PC-9 (cell line): ENCODE measurements at places on chromosomes 12 and 14. TPM values are rescaled to one million over a fixed set of nuclear protein-coding genes. Genes with fewer than 3 reads are reported as not detected.
A peak's percentile ranks its signal among the peaks of the same experiment; 100 is the strongest.

- H3K4me3 ChIP-seq = no peak overlapping the region
- no peak for DNase-seq
- peaks cover 72% of the 10 kb centered on the region for H3K27me3 ChIP-seq
- H3K27ac ChIP-seq = no peak overlapping the region
These were observed 33.2 kb downstream of the RPH3A start for GRCh38 chr12:112824701-112825100.

DNA sequence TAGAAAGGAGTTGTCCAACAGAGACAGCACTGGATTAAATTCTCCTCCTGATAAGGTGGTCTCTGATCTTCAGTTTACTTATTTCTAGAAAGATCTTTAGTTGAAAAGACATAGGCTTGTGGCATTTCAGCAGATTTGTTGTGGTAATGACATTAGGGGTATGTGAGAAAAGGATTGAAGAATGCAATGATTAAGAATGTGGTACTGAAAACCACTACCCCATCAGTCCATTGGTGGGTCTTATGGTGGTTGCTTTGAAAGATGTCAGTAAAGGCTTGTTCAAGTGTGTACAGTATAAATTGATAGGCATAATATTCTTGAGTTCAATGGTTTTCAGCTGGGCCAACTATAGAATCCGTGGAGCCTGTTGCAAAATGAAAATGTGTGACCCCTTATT, 10.8 kb downstream of the PPFIBP1 start:
- no peak overlapping the region for H3K27ac ChIP-seq
- no peaks in the 10 kb centered on the region for H3K36me3 ChIP-seq
- no peaks in the 10 kb centered on the region for H3K4me1 ChIP-seq

DNA sequence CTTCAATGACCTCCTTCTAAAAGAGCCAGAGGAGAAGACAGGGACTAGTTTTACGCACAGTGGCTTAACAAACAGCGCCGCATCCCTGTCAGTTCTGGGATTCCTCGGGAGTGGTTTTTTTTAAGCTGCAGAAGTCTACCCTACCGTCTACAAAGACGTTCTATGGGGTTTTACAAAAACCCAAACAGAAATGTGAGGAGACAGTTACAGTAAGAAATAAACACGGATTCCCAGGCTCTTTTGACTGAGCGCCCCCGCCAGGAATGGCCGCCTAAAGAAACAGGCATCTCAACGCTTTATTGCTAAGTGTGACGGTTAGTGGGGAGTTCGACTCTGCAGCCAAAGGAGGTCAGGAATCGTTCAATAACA, 484 bp downstream of the ALKBH1 start:
- H3K27ac ChIP-seq = peak overlapping the region; percentile 27; the same call in 1 of the 2 replicates
- H3K36me3 ChIP-seq = peaks cover 33% of the 10 kb centered on the region
- peaks cover 25% of the 10 kb centered on the region for H3K4me1 ChIP-seq
- peak; percentile 36 for DNase-seq

DNA sequence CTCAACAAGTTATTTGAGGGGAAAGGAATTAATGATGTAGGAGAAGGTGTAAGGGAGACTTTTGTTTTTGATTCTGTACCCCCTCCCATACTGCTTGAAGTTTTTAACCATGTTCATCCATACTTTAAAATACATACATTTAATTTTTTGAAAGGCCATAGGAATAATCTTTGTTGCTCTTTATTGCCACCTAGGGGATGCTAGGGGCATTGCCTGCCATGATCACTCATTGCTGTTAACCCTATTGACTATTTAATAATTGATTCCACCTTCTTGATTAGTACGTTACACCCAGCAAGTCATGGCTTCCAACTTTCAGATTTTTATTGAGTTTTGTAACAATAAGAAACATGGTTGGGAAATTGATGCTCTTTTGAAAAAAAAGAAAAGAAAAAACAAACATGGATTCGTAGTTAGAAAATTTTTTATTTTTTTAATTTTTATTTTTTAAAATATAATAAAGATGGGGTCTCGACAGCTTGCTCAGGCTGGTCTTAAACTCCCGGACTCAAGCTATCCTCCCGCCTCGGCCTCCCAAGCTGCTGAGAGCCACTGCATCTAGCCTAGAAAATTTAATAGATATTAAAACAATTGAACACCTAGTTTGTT, 8.5 kb upstream of the PRKAB1 start:
- no peaks in the 10 kb centered on the region for H3K36me3 ChIP-seq
- no peak overlapping the region for H3K27ac ChIP-seq
- H3K27me3 ChIP-seq = peaks cover 4% of the 10 kb centered on the region; the same call in 1 of the 2 replicates
- no peak overlapping the region for H3K4me3 ChIP-seq
- no peaks in the 10 kb centered on the region for H3K4me1 ChIP-seq

ZFHX2 gene
- total RNA-seq = 3.7 and 5.3 TPM in 2 replicates

GRCh38 chr12:15088105-15088504, 115.3 kb downstream of the PDE6H start:
- no peaks in the 10 kb centered on the region for H3K4me1 ChIP-seq
- no peak for DNase-seq
- H3K36me3 ChIP-seq = no peaks in the 10 kb centered on the region
- no peak overlapping the region for H3K27ac ChIP-seq

DTX1 gene
- 0.13 and 0.25 TPM in 2 replicates for total RNA-seq

DNA sequence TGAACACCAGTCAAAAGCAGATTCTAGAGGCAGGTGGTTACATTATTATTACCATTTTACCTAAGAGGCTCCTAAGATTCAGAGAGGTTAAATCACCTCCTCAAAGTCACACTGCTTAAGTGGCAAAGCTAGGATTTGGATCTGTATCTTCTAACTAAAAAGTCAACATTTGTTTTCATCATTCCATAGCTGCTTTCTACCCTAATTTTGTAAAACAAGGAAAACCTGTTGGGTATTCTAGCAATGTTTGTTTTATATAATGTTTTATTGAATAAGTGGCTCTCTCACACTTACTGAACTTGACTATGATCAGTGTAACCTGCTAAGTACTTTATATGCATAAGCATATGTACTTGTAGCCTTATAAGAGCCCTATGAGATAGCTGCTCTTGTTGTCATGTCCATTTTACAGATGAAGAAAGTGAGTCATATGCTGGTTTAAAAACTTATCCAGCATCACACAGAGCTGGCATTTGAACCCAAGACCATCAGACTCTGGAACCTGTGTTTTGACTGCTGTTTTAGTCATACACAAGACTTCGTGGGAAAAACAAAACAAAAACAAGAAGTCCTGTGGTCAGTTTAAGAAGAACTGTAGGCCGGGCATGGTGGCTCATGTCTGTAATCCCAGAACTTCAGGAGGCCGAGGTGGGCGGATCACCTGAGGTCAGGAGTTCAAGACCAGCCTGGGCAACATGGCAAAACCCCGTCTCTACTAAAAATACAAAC, 31.7 kb upstream of the EVL start:
- DNase-seq = no peak
- peaks cover 34% of the 10 kb centered on the region for H3K4me1 ChIP-seq
- H3K27me3 ChIP-seq = no peaks in the 10 kb centered on the region
- H3K36me3 ChIP-seq = no peaks in the 10 kb centered on the region
- H3K27ac ChIP-seq = no peak overlapping the region

DNA sequence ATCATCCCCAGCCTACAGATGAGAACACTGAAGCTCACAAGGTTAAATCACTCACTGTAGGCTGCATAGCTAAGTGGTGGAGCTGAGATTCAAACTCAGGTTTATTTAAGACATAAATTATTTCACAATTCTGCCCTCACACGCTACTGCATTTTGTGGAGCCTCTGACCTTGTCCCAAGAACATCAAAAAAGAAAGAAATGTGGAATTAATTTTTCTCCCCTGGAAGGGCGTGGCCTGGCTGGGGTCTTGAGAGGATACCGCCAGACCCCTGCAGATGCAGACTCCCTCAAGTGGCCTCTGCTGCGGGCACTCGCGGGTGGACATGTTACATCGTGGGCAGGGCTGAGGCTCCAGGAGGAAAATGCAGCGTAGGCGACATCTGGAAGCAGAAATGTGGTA, 40.6 kb downstream of the LTBP2 start:
- peak; percentile 61 for DNase-seq
- H3K4me1 ChIP-seq = peaks cover 96% of the 10 kb centered on the region
- 0 out of 2 replicates have a peak, but pooled peaks cover 5% of the 10 kb centered on the region for H3K36me3 ChIP-seq
- H3K27ac ChIP-seq = peak overlapping the region; percentile 99

DNA sequence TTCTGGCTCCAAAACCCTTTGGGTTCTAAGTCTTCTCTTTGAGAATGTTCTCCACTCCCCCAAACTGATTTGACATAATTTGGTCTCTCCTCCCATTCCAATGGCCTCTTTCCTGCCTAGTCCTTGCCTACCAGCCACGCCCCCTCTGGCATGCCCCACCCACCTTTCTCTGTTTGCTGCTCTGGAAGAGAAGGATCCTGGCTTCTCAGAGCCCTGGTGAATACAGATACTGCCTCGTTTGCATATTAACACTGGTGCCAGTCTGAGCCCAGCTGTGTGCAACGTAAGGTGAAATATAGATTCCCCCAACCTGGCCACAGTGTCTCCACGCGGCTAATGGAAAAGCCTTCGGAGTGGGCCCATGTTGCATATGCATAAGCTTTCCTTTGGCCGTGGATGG, 79.7 kb downstream of the PAPOLA start:
- no peak overlapping the region for H3K4me3 ChIP-seq
- H3K4me1 ChIP-seq = no peaks in the 10 kb centered on the region
- no peak overlapping the region for H3K27ac ChIP-seq
- no peaks in the 10 kb centered on the region for H3K36me3 ChIP-seq

CEBPE gene
- total RNA-seq = not detected in 2 replicates

DNA sequence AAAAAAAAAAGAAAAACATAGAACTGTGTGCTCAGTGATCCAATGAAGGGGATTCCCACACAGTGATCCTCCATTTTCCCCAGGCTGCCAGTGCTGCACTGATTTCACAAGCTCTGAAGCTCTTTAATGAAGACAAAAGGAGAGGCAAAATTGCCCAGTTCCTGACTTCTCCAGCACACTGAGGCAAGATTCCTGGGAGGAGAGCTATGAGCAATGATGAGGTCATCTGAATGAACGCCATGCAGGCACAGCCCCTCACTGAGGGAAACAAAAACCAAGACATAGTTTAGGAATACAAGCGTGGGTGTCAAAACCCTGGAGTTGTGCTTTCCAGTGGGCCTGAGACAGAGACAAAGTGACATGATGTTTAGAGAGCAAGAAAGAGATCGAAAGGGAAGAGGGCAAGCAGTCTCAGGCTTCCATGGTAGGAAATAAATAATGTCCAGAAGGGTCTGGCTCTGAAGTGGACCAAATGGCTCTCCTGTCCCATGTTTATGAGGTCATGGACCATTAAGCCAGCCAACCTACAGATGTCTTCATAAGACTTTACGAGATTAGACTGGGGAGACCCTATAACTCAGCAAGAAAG, 40.9 kb upstream of the SMUG1 start:
- no peaks in the 10 kb centered on the region for H3K27me3 ChIP-seq
- peak; percentile 48 for DNase-seq
- peaks cover 10% of the 10 kb centered on the region for H3K4me1 ChIP-seq

SIX4 gene
- 31.0 and 35.7 TPM in 2 replicates for total RNA-seq
